HepG2 (cell line): ENCODE measurements at places on chromosomes 4 and X. TPM values are rescaled to one million over a fixed set of nuclear protein-coding genes. Genes with fewer than 3 reads are reported as not detected.

Gene PWWP3B
- not detected in 2 replicates for polyA plus RNA-seq

Gene TMEM31
- 0.13 and 0.16 TPM in 2 replicates for polyA plus RNA-seq

Gene PGAM4
- 0.10 and 0.24 TPM in 2 replicates for polyA plus RNA-seq

Gene FOXR2
- not detected in 2 replicates for polyA plus RNA-seq

Gene SOX3
- not detected in 2 replicates for polyA plus RNA-seq

Gene CFAP99
- 0.07 TPM in 1 of 2 replicates, not detected in the other for polyA plus RNA-seq
